T follicular helper cell (primary cell): ENCODE measurements at places on chromosomes 2 and 18.

- no peak for DNase-seq
Measured at GRCh38 chr2:2898744-2899143, 478.9 kb downstream of the EIPR1 start.

- no peak for DNase-seq
Measured at GRCh38 chr2:41865263-41865662, 182.6 kb upstream of the PKDCC start.

GRCh38 chr2:44713170-44713569 is 228.3 kb upstream of the SIX3 start:
- no peak for DNase-seq

- no peak for DNase-seq
Measured at GRCh38 chr2:131008967-131009366, 84.3 kb downstream of the FAM168B start.

DNA sequence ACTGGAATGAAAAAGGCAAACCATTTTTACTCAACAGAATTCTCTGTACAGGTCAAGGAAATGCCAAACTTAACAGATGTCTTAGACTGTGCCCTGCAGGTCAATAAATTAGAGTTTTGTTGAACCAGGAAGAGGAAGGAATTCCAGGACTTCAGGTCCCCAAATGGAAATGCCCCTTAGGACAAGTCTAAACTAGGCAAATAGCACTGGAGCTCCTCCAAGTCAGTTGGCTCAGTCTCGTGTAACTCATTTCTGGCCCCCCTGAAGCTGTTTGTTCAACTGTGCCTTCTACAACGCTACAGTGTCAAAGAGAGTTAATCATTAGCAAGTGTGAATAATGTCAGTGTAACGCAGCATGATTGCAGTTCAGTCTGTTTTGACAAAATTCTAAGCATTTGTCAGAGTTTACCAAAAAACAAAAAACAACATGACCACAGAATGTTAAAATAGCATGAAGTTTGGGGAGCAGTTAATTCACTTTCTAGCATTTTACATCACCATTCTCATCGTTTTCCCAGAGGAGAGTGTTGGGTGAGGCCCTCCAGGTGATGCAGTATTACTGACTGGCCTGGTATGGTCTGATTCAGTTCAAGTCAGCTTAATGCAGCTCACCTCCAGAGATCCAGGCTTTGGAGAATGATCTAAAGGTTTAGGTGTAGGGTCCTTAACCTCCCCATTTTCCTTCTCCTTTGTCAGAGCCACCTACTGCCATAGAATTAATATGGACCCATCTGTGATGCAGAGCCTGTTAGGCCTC is 108.1 kb downstream of the AQP4 start:
- no peak for DNase-seq

DNA sequence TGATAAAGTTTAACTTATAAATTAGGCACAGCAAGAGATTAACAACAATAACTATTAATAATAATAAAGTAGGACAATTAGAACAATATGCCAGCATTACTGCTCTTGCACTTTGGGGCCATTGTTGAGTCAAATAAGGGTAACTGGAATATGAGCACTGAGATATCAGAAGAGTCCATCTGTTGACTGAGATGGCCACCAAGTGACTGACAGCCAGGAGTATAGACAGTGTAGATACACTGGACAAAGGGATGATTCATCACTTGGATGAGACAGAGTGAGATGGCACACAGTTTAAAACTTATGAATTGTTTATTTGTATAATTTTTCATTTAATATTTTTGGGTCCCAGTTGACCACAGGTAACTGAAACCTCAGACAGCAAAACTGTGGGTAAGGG is 20.0 kb downstream of the NAB1 start:
- DNase-seq = no peak

GRCh38 chr2:37819186-37819585 is 105.9 kb upstream of the RMDN2 start:
- no peak for DNase-seq

DNA sequence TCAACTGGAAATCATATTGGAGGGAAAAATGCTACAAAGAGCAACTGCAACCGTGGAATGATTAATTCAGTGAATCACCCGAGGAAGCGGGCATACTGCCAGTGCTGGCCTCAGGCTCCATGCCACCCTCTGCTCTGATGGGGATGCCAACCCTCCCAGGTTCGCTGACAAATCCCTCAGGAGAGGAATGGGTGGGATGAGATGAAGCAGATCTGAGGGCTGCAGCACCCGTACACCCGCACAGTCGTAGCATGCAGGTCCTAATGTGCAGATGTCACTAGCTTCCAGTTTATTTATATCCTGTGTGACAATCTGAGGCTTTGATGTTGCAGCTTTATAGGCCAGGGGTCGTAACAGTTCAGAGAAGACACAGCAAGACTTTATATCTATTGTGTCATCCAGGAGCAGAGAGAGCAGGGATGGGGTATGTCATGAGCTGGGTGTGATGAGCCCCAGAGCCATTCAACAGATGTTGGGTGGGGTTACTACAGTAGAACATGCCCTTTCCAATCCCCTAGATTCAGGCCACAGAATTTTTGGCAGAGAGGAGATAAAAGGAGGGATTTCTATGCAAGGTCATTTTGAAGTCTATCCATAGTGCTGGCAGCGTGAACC is 44.6 kb downstream of the DPP4 start:
- DNase-seq = no peak

DNA sequence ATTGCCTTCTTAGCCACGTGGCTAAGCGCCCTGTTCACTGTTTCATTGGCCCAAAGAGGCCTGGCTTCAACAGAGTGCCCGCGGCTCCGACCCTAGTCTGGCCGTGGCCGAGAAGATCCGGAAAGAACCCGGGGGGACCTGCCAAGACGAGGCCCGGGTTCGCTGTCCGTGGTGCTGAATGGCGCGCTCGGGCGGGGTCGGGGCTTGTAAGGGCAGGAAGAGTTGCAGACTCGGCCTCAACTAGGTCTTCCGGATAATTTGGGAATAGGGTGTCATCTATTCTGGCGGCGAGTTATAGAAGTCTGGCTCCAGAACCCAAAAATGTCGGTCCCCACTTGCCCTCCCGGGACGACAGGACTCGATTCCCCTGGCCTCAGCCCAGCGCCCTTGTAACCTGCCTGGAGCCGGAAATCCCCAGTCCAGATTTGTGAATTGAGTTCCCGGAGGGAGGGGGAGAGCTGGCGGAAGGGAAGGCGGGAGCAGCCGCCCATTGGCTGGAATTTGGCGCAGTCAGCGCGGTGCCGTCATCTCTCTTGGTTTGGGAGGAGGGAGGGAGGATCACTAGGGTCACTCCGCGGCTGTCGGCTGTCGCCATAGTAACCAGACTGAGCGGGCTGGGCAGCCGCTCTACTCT is 3.5 kb downstream of the CDK5R2 start:
- DNase-seq = peak; percentile 39

DNA sequence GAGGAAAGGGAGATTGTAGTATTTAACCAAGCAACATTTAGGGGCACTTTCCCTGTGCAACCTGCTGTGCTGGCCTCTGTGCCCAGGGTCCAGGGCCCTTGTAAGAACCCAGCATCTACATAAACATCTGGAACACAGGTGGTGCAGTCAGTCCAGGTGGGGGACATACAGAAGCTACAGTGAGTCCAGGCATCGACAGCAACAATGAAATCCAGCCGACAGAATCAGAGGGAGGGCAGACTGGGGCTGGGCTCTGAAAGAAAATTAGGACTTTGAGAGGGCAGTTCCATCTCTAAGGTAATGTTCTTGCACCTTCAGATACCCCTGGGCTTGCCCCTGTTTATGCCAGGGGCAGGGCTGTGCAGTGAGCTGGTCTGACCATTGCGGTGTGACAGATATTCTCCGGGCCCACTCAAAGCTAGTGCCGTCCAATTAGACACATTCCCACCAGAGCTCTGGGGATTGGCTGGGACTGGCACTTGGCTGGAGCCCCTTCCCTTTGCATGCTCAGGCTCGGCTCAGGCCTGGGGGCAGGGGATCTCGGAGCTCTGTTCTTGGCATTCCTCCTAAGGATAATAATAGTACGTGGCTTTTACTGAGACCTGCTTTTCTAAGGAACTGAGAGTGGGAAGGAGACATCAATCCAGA is 5.4 kb downstream of the LBH start:
- DNase-seq = no peak

GRCh38 chr18:68740966-68741365 is 26.1 kb upstream of the TMX3 start:
- no peak for DNase-seq

DNA sequence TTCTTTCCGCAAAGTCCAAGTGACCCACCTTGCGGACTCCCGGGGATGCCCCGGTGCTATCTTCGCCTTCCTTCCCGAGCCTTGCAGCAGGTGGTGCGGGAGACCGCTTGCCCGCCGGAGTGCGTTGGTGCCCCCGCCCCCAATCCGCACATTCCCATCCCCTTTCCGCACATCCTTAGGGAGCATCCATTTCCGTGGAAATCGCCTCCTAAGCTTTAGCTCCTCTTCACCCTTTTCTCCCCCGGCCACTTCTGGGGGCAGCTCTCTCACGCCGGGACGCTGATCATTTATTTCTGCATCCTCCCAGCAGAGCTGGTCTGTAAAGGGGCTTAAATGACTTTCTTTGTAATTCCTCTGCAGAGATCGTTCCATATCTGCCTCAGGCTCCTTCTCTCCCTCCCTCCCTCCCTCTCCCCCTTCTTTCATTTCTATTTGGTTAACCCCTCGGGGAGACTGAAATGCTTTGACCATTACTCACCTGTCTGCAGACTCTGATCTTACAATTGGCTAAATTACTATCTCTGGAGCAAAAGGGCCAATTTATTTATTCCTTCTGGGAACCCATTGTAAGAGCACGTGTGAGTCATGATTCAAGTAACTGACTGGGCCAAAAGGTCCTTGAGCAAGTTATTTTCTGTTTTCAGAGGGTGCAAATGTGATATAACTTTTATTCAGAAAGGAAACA is 1.3 kb upstream of the LYPD1 start:
- no peak for DNase-seq

DNA sequence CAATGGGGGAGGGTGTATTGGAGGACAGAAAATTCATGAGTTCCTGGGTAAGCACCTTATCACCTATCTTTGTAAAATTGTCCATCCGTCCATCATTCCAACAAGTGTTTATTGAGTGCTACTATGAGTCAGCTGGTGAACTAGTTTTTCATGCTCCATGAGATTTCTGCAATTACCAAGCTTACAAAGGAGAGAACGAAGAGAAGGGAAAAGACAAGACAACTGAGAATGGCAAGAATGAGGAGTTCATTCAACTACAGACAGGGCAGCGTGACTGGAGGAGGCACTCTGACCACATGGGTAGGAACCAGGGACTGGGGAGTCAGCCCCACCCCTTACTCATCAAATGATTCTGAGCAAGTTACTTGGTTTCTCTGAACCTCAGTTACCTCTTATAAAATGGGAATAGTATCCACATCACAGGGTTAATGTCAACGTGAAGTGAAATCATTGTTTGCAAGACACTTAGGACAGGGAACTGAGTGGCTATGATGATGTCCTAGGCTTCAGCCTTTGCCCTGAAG is 18.6 kb upstream of the TXNDC2 start:
- no peak for DNase-seq

- DNase-seq = no peak
Measured at GRCh38 chr18:39604836-39605235, 2039.2 kb upstream of the CELF4 start.

DNA sequence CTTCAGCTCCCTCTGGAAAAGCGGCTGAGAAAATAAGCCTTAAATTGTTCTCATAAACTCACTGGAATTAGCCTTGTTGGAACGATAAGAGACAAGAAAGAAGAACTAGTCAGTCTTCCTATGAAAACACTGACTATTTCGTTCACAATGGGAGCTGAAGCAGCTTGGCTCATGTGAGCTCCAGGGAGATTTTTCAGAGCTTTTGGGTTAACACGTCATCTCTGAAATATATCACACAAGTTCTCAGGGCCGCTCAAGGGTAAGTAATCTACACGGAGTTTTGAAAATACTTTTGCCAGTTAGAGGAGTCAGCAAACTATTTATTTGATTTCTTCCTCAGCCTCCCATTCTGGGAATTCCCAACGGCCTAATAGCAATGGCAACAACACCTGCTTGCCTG is 316.2 kb upstream of the MGAT5 start:
- DNase-seq = no peak

DNA sequence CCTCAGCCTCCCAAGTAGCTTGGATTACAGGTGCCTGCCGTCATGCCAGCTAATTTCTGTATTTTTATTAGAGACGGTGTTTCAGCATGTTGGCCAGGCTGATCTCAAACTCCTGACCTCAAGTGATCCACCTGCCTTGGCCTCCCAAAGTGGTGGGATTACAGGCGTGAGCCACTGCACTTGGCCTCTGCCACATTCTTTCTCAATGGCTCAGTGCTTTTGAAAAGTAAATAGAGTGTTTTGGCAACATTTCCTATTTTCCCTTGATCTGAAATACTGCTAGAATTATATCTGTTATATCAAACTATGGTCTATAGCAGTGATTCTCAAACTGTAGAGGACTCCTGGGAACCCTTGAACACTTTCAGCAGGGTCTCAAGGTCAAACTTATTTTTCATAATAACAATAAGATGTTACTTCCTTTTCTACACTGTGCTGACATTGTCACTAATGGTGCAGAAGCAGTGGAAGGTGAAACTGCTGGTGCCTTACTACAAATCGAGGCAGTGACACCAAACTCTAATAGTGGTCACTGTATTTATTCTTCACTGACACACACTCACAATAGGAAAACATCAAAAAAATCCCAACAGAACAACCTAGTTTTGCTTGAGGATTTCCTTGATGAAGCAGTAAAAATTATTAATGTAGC is 10.6 kb downstream of the DAW1 start:
- no peak for DNase-seq

DNA sequence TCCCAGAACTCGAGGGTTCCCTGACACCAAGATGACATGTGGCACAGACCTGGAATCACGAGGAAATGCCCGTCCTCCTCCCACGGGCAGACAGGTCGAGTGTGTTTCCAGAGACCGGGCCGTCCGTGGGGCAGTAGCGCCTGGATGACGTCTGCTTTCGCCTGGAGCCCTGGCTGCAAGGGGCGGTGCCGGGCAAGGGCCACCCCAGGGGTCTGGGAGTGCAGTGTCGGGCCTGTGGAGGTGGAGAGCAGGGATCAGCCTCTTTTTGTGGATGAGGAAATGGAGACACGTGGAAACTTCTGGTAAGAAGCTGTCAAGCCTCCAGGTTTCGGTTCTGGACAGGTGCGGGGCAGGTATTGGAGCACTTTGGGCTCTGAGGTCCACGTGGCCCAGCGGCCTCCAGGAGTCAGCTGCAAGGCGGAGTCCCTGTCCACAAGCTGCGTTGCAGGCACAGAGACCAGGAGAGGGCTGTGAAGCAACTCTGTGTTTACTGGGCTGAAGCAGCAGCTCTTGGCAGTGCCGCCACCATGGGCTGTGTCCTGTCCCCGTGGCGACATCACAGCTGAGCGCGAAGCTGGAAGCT is 25.6 kb downstream of the NFATC1 start:
- no peak for DNase-seq

DNA sequence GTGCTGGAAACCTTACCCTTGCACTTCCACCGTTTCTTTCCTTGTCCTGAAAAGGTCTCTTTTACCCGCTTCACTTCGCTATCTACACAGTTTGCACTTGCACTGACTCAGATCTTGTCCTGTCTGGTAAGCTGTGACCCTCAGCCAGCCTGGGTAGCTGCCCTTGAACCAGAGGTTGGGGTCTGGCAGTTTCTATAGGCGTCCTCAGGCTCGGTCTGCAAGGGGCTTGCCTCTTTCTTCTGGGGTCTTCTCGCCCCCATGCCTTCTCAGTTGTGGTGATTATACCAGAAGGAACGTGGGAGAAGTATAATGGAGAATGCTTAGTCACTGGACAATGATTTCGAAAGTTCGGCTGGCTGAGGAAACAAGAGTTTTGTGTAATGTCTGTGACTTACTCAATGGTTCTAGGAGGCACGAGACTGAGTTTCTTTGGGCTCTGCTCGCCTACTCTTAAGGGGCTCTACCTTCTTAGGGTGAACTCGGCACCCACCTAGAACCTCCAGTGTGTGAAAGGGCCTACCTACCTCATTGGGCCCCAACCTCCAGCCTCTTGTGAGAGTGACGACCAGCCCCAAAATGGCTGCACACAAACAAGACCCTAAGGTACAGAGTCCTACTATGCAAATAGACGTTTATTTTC is 6.9 kb upstream of the STAT1 start:
- DNase-seq = no peak
